Left forelimb (tissue), 1 donor: ENCODE measurements at places on chromosomes 6 and 20.

DNA sequence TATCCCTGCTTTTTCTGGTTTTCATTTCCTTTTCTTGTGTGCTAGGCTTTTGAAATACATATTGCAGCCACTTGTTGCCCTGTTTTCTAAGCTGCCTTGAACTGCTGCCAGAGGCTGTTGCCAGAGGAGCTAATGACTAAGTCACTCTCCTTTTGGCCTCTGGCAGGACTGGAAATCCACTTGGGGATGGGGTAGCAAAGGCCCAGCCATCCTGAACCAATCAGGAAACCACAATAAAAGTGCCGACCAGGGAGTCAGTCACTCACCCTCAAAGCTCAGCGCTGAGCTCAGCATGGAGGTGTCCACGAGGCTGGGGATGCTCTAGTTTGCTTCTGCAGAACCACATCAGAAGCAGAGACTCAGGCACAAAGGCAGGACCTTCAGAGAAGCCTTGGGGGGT is 813.0 kb downstream of the DHX35 start:
- DNase-seq, result no peak

DNA sequence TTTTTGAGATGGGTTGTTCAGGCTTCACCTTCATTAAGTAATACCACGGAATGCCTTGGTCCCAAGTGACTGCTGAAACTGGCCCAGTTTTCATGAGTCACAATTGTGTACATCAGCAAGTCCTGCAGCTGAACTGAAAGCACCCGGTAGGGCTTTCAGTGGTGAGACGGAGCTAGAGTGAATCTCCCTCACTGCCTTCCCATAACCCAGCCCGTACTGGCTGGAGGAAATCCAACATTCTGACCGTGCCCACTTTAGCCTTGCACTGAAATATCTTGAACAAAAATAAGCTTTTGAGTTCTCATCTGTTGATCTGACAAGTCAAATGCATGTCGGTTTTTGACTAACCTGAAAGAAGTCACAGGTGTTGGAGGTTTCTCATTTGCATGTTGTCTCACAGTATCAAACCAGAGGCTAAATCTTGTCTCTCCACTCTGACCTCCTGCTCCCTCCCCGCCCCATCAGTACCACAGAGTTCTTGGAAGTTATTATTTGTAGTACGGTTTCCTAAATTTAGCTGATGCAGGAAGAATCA is 35.9 kb downstream of the DUSP22 start:
- no peak for DNase-seq

DNA sequence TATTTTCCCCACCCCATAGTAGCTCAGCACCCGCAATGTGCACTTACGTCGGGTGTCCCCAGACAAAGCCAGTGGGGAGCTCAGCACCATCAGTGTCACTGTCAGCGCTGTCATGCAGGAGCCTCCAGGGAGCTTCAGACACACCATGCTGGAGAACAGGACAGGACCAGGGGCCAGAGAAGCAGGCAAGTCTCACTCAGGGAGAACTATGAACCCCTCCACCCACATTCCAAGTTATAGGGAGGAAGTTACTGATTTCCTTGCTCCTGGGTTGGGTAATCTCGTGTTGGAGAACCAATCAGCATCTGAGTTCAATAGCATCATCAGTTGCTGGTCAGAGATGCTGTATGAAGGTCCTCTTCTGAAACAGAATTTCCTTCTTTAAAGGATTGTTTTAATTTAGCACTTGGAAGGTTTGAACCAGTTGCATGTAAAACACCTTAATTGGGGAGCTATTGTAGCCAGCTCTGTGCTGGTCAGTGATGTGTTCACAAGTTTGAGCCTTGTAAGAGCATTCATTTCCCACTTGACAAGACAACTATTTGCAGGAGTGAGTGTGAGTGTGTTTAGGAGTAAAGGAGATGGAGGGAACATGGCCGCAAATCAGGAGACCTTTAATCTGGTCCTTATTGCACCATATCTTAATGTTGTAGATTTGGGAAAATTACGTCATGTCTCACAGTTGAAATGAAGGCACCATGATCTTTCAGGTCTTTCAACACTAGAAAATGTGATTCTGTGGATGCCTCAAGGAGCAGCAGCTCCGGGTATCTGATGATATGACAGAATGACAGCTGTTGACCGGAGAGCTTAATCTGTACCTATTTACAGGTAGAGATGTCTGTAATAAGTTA is at the start of gene HLA-DRB1:
TSS of gene HLA-DRB1 (minus strand) at position 253 of the 854 bp plus-strand sequence. CDS start at position 147, 106 bp downstream.
- DNase-seq, result no peak

DNA sequence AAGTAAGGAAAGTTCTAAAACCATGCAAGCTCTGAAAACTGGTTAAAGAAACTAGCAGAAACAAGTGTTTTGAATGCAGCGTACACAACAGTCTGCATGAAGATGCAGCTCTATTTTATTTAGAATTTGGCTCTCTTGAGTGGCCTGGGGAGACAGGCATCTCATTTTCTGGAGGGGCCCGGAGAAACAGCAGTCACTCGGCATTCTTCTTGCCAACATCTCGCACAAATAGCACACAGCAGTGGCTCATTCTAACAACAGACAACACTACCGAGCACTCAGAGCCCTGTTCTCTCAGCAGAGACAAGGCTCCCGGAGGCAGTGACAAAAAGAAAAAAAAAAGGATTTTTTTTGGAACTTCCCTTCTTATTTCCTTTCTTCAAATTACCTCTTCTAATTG is 108.5 kb upstream of the STMND1 start:
- DNase-seq, result no peak

- no peak for DNase-seq
Measured at GRCh38 chr6:38182426-38182825, 362.9 kb downstream of the ZFAND3 start.

GRCh38 chr6:2231438-2231837 is 14.0 kb downstream of the GMDS start:
- DNase-seq, result no peak

DNA sequence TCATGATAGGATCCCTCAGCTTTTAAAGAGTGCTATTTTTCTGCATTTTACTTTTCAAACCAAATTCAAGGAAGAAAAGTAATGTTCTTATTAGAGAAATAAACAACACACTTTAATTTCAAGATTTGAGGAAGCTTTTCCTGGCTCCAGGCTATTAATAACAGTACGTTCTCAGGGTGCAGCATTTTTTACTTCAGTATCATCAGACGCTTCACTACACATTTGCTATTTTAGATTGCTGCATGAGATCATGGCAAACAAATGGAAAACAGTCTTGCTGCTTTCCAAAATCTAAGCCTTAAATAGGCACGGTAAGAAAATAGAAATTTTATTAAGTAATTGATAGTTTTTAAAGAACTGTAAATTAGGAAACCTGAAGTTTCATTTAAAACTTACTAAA is 253.6 kb upstream of the EXOC2 start:
- no peak for DNase-seq

DNA sequence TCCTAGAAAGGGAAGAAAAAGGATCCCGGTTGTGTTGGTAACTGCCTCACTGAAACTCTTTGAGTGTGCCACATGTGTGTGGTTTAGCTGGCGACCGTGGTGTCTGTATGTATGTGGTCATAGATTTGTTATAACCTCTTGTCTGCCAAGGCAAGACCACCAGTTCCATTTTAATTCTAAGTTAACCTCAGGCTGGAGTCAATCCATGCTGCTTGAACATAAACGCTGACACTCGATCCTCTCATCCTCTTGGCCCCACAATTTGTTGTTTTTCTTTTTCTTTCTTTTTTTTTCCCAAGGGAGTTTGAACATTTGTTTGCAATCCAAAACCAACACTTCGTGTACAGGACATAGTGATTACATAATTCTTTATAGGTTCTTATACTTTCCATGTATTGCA is 318.9 kb upstream of the JAG1 start:
- no peak for DNase-seq

- DNase-seq, result no peak
Measured at GRCh38 chr20:6504826-6505225, 262.7 kb upstream of the BMP2 start.

DNA sequence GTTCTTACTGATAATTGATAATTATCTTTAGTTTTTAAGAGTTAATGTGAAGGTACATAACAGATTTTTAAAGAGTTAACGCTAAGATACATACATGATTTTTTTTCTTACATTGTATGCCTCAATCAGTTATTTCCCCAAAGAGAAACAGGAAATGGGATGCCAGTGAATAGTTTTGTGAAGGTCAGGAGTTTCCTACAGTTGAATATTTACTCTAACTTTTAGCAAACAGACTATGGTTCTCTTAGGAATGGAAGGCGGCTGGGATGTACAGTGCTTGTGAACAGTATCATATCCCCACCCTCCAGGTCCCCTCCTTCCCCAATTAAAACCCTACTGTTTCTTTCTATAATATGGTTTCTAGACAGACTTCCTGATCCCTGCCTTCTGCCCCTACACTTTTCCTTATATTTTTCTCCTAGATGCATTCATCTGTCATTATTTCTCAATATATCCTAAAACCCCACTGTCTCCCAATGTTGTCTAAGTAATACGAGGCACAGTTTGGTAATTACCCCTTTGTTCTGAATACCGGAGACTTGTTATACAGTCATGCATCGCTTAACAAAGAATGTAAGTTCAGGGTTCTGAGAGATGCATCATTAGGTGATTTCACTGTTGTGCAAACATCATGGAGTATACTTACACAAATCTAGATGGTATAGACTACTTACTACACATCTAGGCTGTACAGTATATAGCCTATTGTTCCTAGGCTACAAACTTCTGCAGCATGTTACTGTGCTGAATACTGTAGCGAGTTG is 29.2 kb downstream of the SLC35A1 start:
- no peak for DNase-seq

GRCh38 chr20:36519012-36519719 is 22.2 kb upstream of the MYL9 start:
- DNase-seq, result no peak

DNA sequence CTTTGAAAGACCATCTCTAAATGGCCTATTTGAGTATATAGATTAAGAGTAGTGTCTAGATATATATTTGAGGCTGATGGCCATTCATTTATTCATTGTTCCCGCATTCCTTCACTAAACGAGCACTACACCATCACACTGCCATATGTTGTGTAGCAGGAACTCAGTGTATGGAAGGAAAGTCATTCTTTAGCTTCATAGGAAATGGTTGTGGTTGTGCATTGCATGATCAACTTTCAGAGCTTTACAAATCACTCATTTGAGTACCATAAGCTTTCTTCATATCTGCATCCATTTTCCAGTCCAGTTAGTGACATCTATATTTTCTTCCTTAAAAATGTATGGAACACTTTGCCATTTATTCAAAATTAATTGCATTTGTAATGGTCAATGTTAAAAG is 97.9 kb downstream of the ARID1B start:
- no peak for DNase-seq

DNA sequence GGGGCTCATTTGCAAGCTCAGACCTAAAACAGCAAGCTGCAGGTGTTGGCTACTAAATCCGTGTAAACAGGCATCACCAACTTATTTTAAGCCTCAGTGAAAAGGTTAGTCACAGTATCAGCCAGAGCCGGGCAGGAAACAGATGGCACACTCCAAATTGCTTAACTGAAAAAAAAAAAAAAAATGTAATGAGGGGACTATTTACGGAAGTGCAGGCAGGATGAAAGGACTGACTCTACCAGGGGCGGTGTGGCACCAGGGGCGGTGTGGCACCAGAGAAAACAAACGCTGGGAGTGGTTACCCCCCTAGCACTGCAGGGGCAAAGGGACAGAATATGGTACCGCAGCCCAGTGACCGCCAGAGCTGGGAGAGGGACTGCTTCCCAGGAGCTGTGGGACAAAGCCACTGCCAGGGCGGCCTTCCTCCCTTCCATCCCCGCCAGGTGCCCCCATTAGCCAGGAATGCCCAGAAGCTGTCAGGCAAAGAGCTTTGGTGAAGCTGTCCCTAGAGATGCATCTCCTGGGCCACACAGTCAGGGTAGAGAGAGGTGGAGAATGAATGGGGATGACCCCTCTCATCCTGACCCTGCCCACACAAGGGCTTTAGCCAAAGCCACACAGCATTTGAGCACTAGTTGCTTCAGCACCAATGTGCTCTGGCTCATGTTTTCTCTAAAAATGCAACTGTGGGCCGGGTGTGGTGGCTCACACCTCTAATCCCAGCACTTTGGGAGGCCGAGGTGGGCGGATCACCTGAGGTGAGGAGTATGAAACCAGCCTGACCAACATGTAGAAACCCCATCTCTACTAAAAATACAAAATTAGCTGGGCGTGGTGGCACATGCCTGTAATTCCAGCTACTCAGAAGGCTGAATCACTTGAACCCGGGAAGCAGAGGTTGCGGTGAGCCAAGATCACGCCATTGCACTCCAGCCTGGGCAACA is 39.6 kb upstream of the GFOD1 start:
- DNase-seq, result no peak

DNA sequence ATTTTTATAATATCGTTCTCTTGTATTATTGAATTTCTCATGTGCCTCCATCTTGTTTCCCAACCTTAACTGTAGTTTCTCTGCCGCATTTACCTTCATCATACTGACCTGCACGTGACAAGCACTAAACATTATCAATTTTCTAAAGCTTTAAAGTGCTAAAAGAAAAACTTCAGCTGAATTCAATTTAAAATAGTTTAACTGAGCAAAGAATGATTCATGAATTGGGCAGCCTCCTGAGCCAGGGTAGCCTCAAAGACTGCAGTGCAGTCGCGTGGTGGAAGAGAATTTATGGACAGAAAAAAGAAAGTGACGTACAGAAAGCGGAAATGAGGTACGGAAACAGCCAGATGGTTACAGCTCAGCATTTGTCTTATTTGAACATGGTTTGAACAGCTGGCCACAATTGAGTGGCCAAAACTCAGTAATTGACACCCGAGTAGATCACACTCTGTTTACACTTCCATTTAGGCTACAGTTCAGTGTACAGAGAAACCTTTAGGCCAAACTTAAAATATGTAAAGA is 4.2 kb upstream of the ZDHHC14 start:
- no peak for DNase-seq

- no peak for DNase-seq
Measured at GRCh38 chr6:15023448-15023847, 222.4 kb upstream of the JARID2 start.

DNA sequence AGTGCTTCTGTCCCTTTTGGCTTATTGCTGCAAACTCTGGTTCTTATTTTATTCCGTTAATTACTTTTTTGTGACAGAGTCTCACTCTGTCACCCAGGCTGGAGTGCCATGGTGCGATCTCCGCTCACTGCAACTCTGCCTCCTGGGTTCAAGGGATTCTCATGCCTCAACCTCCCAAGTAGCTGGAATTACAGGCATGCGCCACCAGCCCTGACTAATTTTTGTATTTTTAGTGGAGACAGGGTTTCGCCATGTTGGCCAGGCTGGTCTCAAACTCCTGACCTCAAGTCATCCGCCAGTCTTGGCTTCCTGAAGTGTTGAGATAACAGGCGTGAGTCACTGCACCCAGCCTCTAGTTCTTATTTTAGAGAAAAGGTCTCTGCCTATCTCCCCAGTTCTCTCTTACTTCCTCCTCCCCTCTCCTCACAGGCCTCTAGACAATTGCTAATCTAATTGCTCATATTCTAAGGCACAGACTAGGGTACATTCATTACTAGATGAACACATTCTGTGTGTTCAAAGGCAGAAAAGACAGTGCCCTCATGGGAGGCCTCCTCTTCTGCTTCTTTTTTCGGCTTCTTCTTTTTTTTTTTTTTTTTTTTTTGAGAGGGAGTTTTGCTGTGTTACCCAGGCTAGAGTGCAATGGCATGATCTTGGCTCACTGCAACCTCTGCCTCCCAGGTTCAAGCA is 27.0 kb downstream of the EDEM2 start:
- no peak for DNase-seq

GRCh38 chr6:142947714-142948480 is 2.9 kb upstream of the HIVEP2 start:
- DNase-seq, result no peak

- DNase-seq, result peak; percentile 73
Measured at GRCh38 chr6:167826230-167826895, 348 bp upstream of the AFDN start.

- no peak for DNase-seq
Measured at GRCh38 chr20:432677-433299, 24.7 kb downstream of the RBCK1 start.

GRCh38 chr20:58399926-58400325 is 10.9 kb downstream of the VAPB start:
- DNase-seq, result no peak
